ENCODE measurements at places on chromosomes 5 and 9.

GRCh38 chr5:154273028-154273617 is 82.6 kb downstream of the GALNT10 start:
- peak; percentile 18 for DNase-seq

- no peak for DNase-seq
These were observed 32.4 kb upstream of the C9orf57 start for GRCh38 chr9:72092820-72093219.

DNA sequence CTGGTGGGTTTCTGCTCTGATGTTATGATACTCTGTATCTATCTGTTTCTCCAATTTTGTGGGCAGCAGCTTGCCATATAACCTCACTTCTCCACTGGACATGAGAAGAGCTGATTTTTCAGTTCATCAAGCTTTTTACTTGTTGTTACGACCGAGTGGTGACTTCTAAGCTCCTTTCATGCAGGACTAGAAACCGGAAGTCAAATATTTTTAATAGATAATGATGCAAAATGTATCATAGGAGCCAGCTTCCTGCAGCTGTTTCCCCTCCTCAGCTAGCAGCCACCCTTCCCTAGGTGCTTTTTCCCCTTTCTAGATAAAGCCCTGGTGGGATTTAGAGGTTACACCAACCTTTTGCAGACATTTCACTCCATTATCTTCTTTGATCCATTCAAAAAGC is 17.0 kb upstream of the ADAM19 start:
- DNase-seq, result no peak

GRCh38 chr9:112631313-112632070 is 86.4 kb downstream of the INIP start:
- no peak for DNase-seq

DNA sequence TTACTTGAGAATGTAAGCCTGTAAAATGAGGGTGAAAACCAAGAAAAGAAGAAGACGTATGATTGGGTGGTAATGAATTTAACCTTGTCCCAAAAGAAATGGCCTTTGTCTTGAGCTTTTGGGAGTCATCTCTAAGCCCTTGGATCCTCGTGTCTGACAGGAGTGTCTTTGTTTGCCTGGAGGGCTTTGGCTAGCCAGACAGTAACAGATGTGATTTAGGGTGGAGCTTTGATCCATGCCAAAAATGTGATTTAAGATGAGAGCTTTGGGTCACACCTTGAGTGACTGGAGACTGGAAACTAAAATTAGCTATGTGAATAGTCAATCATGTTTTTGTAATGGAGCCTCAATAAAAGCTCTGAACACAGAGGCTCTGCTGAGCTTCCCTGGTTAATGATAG is 25.9 kb upstream of the ZFAND5 start:
- DNase-seq, result no peak

- DNase-seq, result no peak
These were observed 285.8 kb upstream of the ZNF608 start for GRCh38 chr5:125032286-125032685.

DNA sequence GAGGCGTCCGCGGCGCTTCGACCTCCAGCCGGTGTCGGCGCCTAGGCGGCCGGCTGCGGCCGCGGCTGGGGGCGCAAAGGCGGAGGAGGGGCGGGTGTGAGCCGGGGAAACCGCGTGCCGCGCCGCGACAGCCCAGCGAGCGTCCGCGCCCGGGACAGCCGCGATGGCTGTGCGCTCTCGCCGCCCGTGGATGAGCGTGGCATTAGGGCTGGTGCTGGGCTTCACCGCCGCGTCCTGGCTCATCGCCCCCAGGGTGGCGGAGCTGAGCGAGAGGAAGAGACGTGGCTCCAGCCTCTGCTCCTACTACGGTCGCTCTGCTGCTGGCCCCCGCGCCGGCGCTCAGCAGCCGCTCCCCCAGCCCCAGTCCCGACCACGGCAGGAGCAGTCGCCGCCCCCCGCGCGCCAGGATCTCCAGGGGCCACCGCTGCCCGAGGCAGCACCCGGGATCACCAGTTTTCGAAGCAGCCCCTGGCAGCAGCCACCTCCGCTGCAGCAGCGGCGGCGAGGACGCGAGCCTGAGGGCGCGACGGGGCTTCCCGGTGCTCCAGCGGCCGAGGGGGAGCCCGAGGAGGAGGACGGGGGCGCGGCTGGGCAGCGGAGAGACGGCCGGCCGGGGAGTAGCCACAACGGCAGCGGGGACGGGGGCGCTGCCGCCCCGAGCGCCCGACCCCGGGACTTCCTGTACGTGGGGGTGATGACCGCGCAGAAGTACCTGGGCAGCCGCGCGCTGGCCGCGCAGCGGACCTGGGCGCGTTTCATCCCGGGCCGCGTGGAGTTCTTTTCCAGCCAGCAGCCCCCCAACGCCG is 605 bp downstream of the CHSY3 start:
- peak; percentile 53 for DNase-seq

All from AG08396 (cell line).